ENCODE measurements at places on chromosomes 3 and 15.

GRCh38 chr3:182117131-182117530, 405.4 kb downstream of the SOX2 start:
- no peak for DNase-seq

DNA sequence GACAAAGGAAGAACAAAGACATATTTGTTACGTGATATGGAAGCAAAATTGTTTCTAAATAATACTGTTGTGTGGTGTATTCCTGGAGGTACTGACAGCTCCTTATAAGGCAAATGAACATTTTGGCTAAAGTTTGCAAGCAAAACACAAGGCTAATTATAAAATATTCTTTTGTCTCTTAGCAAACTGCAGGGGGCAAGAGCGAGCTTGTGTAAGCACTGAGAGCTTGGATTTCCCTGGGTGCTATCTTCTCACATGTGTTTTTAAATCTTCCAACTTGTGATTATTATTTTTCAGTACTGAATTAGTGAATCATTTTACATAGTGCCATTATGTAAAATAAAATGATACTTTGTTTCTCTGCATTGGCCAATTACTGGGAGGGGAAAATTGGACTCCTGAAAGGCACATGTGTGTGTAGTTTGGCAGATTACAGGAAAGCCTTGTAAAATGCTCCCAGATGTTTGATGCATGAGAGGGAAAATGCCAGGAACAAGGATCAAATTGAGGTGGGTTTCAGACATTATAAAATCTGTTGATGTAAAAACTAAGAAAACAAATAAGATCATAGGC, 611.5 kb downstream of the AGBL1 start:
- no peak for DNase-seq

GRCh38 chr15:52730173-52730572, 51.0 kb upstream of the ATOSA start:
- DNase-seq, result peak; percentile 36

- no peak for DNase-seq
Measured at GRCh38 chr15:33278816-33279612, 31.8 kb upstream of the RYR3 start.

GRCh38 chr3:150635526-150635925, 32.4 kb downstream of the SELENOT start:
- no peak for DNase-seq

DNA sequence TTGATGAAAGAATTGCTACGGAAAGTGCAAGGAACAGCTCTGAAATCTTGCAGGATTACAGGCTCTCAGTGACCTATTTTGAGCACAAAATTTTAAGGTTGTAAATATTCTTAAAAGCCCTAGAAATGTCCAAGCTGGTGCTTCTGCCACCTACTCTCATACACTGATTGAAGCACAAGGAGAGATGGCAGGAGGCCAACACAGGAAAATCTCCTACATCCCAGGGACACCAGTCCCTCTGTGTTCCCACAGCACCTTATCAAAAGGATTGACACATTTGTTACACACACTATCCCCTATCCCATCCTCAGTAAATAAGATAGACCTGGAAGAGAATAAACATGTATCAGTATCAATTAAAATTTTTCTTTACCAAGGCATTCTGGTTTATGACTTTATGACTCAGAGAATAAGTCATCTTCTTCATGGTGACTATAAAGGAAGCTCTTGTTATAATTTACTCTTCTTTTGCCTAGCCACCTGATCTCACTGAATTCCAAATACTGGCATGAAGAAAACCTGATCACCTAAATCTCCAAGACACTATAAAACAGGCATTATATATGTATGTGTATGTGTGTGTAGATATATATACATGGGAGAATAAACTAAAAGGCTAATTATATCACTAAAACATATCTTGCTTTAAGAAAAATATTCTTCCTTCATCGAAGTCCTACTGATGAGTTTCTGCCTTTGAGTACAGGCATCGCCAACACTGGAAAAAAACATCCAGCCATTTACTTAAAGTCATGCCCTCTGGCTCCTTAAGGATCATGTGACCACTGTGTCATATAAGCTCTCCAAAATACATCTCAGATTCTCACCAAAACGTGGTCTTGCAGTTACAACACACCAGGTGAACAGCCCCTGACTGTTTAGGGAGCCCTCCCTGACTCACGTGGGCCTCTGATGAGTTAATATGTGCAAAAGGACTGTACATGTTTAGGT, 208.1 kb upstream of the NR2F2 start:
- DNase-seq, result no peak

DNA sequence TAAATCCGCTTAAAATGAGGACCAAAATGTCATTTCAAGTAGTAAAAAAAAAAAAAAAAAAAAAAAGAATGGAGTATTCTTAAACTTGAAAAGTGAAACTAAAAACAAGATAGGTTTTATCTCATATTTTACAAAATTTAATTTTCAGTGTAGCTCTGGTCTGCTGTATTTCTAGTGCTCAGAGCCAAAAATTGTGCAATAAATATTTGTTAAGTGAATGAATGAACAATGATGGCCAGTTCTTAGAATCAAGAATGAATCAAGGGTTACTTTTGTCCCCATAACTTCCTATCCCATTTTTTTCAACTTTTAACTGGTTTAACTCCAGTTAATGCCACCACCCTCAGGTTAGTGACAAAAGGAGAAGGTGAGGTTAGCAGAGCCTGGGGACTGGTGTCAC, 214.4 kb downstream of the ABHD5 start:
- DNase-seq, result no peak

GRCh38 chr3:30141927-30142326, 464.5 kb upstream of the TGFBR2 start:
- DNase-seq, result no peak

GRCh38 chr15:39584662-39585388, 3.9 kb downstream of the THBS1 start:
- no peak for DNase-seq

DNA sequence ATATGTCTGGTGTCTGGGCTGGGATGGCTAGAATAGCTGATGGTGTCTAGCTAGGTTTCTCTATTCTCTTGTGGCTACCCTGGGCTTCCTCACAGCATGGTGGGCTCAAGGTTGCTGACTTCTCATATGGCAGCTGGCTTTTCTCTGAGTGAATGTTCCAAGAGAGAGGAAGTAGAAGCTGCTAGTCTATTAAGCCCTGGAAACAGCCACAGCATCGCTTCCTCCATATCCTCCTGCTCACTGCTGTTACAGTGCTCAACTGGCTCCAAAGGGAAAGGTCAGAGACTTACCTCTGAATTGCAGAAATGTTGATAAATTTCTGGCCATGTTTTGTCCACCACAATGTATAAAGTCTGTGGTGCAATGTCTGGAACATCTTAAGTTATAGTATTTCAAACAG, 299.9 kb upstream of the ADAMTS9 start:
- no peak for DNase-seq

GRCh38 chr15:48868536-48868935, 9.4 kb upstream of the EID1 start:
- DNase-seq, result no peak

- no peak for DNase-seq
Measured at GRCh38 chr3:23519314-23520208, 286.2 kb upstream of the UBE2E1 start.

- DNase-seq, result no peak
Measured at GRCh38 chr3:181912384-181912783, 200.7 kb downstream of the SOX2 start.

DNA sequence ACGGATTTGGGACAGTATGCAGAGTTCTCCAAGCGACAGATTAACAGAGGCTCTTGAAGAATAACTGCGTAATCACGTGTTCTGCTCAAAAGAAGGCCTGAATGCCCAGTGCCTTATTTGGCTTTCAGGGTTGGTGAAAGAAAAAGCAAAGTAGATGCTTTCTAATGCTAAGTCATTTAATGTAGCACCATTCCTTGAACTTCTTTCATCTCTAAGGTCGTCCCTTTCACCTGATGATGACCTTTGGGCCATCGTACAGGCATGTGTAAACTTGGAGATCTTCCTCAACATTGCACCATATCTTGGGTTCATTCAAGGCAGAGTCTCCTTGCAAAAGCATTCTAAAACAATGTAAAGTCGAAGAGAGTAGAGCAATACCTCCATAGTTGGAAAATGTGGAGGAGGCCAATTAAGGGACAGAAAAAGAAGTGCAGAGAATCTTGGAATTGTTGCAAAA, 48.9 kb downstream of the TMEM44 start:
- no peak for DNase-seq

Measured in stimulated activated CD4-positive, alpha-beta T cell treated with anti-CD3 and anti-CD28 coated beads, Interleukin-4, amount 100 ng/mL, for 24 hours (primary cell).